ENCODE measurements at places on chromosomes 13 and 19. TPM values are rescaled to one million over a fixed set of nuclear protein-coding genes. Genes with fewer than 3 reads are reported as not detected.

The CEACAM20 gene
- 2.6 TPM for total RNA-seq

The SIAH3 gene
- 0.06 TPM for total RNA-seq

The SIGLEC10 gene
- 7.5 TPM for total RNA-seq

The SLC8A2 gene
- 1.3 TPM for total RNA-seq

The ANGPTL4 gene
- 25.7 TPM for total RNA-seq

The C19orf47 gene
- 27.3 TPM for total RNA-seq

The NLRP5 gene
- 0.34 TPM for total RNA-seq

The NUDT15 gene
- total RNA-seq: 26.9 TPM

The CEACAM7 gene
- not detected for total RNA-seq

The JUND gene
- total RNA-seq: 521 TPM

The LILRB1 gene
- 1.2 TPM for total RNA-seq

The PLD3 gene
- 639 TPM for total RNA-seq

The KLF1 gene
- total RNA-seq: not detected

The CALR3 gene
- 0.91 TPM for total RNA-seq

The ZNF486 gene
- total RNA-seq: 5.0 TPM

The KCNRG gene
- total RNA-seq: 3.9 TPM

The SOX1 gene
- 4.4 TPM for total RNA-seq

The SIGLECL1 gene
- total RNA-seq: not detected

The ZNF793 gene
- 13.3 TPM for total RNA-seq

The HCN2 gene
- total RNA-seq: 8.5 TPM

The ZNF222 gene
- total RNA-seq: 6.1 TPM

The MRPL57 gene
- total RNA-seq: 89.6 TPM

The ATP12A gene
- 0.91 TPM for total RNA-seq

The INAFM1 gene
- 11.4 TPM for total RNA-seq

The B3GLCT gene
- 4.4 TPM for total RNA-seq

The CYP4F8 gene
- 14.9 TPM for total RNA-seq

The COX7A1 gene
- total RNA-seq: 6.5 TPM

The CRX gene
- total RNA-seq: not detected

The FCAR gene
- not detected for total RNA-seq

The ZNF563 gene
- 16.7 TPM for total RNA-seq

The MZF1 gene
- total RNA-seq: 47.5 TPM

The SCEL gene
- total RNA-seq: 0.09 TPM

The IGFL2 gene
- total RNA-seq: 2.7 TPM

The BCAM gene
- total RNA-seq: 258 TPM

The TGFBR3L gene
- not detected for total RNA-seq

The AKT1S1 gene
- total RNA-seq: 30.2 TPM

The PNMA8A gene
- 26.5 TPM for total RNA-seq

The OR10H5 gene
- total RNA-seq: not detected

The PSG2 gene
- total RNA-seq: not detected

The NLRP13 gene
- not detected for total RNA-seq

The APOC4 gene
- total RNA-seq: not detected

The HIPK4 gene
- 2.6 TPM for total RNA-seq

The GRK1 gene
- total RNA-seq: not detected

The GFY gene
- not detected for total RNA-seq

The IFNL1 gene
- not detected for total RNA-seq

The SYNGR4 gene
- not detected for total RNA-seq

The CEACAM8 gene
- not detected for total RNA-seq

The MYBPC2 gene
- 0.34 TPM for total RNA-seq

The CLIP3 gene
- 7.4 TPM for total RNA-seq

The CEACAM1 gene
- total RNA-seq: 21.4 TPM

The ADAMTSL5 gene
- total RNA-seq: 14.5 TPM

Measured in prostate gland (tissue), 2 donors.